ENCODE measurements at places on chromosomes 12 and 14.

DNA sequence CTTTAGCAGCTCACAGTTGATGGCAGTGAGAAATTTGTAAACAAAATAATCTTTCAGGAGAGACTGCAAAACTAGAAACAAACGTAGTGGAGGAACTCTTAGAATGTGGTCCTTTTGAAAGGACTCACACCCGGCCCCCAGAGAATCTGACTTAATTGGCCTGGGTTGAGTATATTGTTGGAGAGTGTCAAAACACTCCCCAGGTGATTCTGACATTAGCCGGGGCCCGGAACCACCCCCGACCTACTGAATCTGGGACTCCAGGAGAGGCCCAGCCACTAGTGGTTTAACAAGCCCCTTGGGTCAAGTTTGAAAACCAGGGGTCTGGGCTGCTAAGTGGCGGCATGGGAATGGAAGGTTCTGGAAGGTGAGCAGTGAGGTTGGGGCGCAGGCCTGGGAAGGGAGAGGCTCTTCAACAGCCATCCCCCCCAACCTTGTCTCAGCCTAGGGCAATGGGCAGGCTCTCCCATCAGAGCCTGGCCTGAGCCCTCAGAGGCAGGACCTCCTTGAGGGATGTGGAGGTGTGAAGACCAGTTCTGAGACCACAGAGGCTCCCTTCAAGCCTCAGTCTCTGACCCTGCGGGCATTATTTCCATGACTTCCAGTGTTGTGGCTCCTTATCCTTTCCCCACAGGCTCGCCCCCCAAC, 1.1 kb upstream of the ELK3 start:
- DNase-seq: no peak

- no peak for DNase-seq
Measured at GRCh38 chr14:39991041-39991440, 558.8 kb upstream of the FBXO33 start.

GRCh38 chr14:62006116-62006731, 244.0 kb downstream of the SNAPC1 start:
- DNase-seq: peak; percentile 58

DNA sequence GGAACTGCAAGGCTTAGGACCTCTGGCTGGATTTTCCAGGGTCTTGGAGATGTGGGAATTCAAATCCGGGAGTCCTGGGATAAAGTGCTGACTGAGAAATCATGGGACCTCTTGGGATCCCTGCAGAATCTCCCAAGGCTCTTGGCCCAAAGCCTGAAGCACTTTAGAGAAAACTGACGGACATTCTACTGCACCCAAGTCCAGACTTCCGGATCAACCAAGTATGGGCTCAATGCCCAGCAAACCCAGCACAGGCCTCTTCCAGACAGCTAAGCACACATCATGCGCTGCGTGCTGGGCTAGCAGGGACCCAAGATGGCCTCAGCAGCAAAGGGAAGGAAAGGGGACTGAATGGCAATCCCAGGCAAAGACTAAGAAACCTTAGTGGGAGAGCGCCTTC, 85.0 kb downstream of the ACTN1 start:
- no peak for DNase-seq

- no peak for DNase-seq
Measured at GRCh38 chr14:67962215-67962644, 142.7 kb downstream of the RAD51B start.

DNA sequence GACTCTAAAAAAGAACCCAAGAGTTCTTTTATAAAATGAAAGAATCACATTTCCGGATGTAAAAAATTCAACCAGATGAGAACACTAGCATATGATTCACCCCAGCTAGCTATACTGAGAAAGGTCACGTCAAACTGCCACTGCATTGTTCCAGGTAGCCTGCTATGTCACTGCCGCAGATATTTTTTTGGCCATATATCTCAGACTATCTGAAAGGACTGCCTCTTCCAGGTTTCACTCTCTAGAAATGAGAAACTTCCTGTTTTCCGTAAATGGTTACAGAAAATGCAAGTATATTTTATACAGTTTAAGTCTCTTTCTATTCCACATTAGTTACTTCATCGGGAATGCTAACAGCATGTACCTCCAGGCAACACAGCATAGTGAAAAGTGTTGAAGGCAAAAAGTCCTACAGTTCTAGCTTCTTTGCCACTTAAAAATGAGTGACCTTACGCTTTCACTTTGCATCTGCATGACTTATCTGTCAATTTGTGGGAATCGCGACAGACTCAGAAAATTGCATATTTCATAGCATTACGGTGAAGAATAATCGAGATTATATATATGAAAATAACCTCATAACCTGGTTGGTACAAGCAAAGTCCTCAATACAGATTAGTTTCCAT, 105.2 kb downstream of the MED13L start:
- DNase-seq: no peak

GRCh38 chr12:6387541-6387940, 3.6 kb downstream of the LTBR start:
- no peak for DNase-seq

DNA sequence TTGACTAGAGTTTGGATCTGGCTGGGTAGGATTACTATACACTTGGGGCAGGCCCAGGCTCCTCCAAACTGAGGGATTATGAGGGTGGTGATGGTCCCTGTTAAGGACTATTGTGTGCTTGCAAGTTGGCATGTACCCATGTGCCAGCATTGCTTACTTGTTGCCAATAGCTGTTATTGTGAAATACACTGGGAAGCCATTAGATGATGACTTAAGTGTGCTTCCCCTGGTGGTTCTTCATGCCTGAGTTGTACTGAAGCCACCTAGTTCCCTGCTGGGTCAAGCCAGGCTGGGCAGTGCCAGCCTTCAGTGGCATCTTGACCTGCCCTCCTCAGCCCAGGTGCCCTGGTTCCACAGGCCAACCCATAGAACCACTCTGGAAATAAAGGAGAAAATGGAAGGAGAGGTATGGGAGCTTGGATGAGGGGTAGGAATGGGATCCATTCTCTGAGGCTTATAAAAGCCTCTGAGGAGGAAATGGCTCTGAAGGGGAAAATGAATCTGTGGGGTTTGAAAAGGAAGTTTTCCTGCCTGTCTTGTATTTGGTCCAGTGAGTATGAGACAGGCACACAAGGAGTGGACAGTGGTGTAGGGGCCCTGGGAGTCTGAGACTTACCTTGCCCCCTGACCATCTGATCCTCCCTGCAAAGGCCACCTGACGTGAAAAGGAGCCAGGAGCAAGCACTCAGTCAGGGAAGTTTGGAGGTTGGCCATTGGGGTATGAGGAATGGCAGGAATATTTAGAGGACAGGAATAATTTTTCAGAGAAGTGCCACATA, 724 bp downstream of the LTB4R start:
- DNase-seq: peak; percentile 78

- no peak for DNase-seq
Measured at GRCh38 chr12:111436811-111437210, 31.1 kb downstream of the SH2B3 start.

GRCh38 chr12:121673013-121673511, 3.6 kb upstream of the MORN3 start:
- DNase-seq: peak; percentile 29

- no peak for DNase-seq
Measured at GRCh38 chr12:63006536-63006935, 71.6 kb upstream of the PPM1H start.

DNA sequence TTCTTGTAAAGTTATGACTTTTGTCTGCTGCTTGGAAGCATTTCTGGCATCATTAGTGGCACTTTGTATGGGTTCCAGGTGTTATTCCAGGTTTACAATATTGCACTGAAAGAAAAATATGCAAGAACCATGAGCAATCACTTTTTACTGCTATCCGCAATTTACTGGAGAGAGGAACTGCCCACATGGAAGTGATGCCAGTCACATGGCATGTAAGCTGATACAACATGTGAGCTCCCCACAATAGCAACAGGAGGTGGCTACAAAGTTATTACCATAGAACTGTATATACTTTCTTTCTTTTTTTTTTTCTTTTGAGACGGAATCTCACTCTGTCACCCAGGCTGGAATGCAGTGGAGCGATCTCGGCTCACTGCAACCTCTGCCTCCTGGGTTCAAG, 1012.1 kb downstream of the BCL11B start:
- no peak for DNase-seq

DNA sequence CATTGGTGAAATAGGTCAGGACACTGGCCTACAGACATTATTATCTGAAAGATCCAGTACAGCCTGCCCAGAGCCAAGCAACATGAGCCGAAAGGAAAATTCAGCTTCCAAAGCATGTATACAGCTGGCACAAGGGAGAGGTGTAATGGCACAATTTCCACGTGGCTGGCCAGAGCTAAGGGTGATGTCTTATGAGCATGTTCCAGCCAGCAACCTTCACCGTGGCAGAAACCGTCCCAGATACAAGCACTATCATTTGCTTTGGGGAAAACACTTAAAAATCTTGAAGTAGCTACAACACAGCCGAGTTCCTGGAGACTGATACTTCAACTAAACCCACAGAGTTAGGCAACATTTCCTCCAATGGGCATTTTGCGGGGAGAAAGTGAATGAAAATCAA, 44.5 kb downstream of the CORO1C start:
- no peak for DNase-seq

DNA sequence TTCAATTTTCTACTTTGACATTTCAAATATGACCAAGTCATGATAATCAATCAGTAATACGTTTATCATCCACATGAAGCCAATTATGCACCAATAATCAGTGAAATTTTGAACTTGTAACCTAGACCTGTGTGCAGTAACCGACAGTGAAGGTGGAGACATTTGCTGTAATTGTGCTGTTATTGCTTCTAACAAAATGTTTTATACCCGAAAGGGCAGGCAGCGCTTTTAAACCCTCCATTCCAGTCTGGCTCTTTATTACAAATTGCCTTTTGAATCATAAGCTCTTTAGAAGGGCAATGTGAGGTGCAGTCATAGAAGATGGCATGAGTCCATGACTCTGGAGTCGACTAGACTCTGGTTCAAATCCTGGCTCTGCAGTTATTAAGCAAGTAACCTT, 135.7 kb downstream of the GXYLT1 start:
- DNase-seq: no peak

DNA sequence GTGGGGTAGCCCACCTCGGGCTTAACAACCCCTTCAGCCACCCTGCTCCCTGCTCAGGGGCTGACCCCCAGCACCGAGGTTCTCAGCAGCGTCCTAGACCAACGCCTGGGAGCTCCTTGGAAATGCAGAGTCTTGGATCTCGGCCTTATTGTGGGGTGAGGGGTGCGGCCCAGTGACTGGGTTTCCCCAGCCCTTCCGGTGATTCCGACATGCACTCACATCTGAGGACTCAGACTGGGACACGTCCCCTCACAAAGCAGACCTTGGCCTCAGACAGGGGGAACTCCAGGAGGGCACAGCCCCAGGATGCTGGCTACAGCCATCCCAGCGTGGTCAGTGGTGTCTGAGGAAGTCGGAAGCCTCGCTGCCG, 117.7 kb downstream of the RFLNA start:
- no peak for DNase-seq

DNA sequence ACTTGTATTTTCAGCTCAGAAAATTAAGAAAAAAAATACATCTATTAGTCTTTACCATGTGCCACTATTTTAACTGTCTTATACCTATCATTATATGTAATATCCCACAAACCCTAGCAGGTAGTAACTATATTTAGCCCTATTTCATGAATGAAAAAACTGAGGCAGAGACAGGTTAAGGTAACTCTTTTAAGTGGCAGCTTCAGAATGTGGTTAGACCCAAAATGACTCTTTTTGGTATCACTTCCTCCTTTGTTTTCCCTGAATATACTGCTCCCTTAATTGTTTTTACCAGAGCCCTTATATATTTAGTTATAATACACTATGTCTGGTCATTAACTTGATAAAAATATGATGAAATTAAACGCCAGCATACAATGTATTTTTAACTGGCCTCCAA, 235.6 kb upstream of the RPL10L start:
- DNase-seq: no peak

DNA sequence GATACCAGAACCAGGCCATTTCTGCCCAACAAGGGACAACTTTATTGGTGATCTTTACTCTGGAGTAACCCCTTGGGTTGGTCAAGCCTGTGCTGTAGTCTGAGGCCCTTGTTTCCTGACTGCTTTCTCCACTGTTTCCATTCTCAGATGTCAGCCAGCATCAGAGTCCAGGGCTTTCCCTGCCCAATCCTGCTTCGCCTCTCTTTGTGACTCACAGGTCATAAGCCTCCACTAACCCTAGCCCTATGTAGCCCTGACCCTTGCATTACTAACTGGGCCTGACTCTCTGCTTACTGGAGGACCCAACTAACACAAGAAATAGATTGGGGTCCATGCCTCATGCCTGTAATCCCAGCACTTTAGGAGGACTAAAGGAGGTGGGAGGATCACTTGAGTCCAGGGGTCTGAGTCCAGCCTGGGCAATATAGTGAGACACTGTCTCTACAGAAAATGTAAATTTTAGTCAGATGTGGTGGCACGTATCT, 8.6 kb upstream of the SNRNP35 start:
- DNase-seq: no peak

GRCh38 chr12:131197490-131197889, 243.8 kb downstream of the ADGRD1 start:
- DNase-seq: no peak

GRCh38 chr14:32258336-32258993, 55.4 kb upstream of the RNU6-8 start:
- peak; percentile 16 for DNase-seq

DNA sequence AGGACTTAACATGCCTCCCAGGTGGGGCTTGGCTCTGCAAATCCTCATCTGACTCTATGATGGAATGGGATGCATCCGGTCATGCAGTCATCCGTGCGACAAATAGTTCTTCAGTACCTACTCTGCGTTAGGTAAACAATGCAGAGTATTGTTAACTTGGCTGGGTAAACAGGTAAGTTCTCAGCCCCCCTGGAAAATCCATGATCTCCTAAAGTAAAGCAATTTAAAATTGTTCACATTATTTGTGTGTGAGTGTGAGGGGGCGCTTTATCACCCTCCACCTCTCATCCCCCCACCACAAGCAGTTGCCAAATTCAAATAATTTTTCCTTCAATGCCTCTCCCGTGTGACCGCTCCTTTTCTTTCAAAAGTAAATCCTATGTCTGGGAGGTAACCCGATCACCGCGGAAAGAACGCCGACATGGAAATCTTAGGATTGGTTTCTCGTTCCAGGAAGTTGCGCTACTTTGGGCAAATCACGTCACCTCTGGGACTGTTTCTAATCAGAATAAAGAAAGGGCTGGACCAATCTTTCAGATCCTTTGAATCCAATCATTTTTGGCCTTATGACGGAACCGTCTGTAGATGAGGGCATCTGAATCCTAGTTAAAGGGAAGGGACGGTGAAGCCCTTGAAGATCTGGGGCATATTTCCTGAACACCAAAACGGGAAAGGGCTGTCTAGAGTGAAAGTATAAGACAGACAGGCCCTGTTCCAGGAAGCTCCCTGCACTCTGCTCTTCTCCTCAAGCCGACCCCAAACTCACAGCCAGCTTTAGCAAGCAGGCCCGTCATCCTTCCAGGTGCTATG, 44.0 kb upstream of the SINHCAF start:
- DNase-seq: peak; percentile 54

DNA sequence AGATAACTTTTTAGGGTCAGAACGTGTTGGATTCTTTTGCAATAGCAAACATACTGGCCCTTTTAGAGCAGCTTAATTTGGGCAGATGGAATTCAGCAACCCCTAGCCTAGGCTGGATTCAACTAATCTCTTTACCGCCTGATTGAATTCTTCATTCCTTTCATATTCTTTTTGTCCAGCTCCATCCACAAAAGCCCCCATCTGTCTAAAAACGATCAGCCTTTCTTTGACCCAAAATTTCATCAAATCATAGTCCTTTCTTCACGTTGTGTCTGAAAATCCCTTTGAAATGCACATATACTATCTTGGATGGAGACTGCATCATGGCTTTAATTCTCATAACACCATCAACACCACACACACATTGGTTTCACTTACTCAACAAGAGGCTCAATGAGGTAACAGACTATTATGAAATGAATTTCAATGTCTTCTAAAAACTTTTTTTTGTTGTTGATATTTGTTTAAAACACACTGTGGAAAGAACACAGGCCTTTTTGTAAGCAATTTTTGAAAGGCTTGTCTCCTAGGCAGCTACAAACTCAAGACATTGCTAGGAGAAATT, 128.0 kb upstream of the EEA1 start:
- DNase-seq: peak; percentile 7
